Nucleus accumbens (tissue), 56 donors: ENCODE measurements at places on chromosomes 4 and X.

GRCh38 chrX:56766554-56767347 lies 37.7 kb downstream of the NBDY start:
- no peak for DNase-seq

DNA sequence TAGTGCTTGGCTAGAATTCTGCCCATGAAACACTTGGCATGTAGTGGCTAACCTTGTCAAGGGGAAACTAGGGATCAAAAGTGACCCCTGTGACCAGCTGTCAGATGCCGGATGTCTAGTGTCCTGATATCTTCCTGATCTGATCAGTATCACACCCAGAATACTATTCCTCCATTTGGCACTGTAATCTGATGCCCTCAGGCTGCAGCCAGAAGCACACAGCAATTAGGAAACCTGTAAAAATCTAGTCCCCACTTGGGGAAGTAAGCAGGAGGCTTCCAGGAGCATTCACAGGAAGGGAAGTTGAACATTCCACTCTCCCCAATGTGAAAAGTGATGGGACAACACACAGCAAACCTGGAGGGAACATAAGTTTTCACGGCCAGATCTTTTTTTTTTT lies 125.1 kb downstream of the HS6ST2 start:
- no peak for DNase-seq

DNA sequence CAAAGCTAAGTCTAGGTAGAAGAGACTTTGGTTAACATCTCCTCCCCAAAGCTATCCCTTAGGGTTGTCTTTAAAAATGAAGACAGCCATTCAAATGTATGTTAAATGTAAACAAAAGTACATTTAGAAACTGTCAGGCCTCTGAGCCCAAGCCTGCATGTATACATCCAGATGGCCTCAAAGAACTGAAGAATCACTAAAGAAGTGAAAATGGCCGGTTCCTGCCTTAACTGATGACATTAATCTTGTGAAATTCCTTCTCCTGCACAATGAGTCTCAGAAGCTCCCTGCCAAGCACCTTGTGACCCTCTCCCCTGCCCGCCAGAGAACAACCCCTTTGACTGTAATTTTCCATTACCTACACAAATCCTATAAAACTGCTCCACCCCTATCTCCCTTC lies 377.9 kb downstream of the FAM133A start:
- DNase-seq: no peak

DNA sequence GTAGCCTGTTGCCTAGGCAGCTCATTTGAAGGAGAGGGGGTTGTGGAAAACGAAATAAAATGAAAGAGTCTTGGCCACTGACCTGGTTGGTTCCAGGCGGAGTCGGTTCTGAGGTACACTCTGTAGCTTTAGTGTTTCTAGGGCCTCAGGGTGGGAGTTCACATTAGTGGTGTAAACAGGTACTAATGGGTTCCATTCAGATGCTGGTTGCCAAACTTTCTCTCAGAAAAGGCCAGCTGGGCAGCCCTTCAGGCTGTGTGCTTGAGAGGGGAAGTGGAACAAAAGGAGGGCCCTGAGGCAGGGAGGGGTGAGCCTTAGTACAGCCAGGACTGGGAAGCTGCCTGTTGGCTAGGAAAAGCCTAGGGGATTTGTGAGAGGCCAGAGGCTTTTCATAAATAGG lies 24.8 kb downstream of the NHSL2 start:
- no peak for DNase-seq

DNA sequence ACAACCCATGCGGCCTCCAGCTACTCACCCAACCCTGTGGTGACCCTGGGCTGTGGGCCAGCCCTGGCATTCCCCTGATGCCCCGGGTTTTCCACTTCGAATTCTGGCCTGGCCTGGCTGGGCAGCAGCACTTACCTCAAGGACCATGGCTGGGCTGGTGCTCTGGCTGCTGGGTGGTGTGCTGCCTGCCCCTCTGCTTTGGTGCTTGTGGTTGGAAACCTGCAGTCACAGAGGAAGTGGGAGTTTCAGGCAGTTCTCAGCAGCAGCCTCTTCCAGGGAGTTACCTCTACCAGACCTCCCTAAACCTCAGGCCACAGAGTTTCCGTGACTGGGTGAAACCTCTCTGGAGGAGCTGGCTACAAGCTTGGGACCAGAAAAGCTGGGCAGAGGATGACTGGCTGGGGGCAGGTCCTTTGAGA lies at the start of gene CXCR3:
Gene CXCR3 (minus strand): TSS at position 209 of the 419 bp plus-strand sequence. CDS start 62 bp downstream, at position 147.
- no peak for DNase-seq

DNA sequence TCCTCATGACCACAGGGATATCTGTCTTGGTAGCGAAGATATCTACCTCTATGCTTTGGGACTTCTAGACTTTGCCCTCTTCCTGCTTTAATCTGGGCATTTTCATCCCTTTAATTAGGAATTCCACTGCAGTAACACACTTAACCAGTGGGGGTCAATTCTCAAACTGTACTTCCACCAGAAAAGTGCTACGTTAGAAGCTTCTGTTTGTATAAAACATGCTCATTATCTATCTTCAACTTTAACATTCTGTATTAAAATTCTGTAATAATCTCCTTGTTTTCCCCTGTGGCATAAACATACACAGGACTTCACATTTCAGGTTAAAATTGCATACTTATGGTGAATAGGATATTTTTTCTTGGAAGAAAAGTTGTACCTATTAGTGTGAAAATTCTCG lies 105.6 kb downstream of the AMMECR1 start:
- DNase-seq: no peak

- DNase-seq: no peak
These were observed 139.7 kb downstream of the MAPK10 start for GRCh38 chr4:86220121-86220520.

DNA sequence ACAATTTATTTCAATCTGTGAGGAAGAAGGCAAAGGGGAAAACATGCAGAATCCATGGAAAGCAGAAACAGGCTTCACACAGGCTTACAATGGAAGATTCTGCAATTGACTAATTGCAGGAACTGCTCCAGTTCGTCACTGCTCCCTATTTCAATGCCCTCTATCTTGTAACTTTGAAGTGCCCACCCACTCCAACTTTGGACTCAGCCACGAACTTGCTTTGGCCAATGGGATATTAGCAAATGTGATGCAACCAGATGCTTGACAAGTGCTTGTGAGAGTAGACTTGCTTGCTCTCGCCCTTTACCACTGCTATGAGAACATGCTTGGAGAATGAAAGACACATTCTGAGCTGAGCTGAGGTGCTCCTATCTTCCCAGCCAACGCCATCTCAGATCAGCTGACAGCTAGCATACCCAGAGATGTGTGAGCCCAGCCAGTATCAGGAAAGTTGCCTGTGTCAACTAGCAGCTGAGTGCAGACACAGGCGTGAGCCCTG lies 105.7 kb upstream of the PTCHD1 start:
- no peak for DNase-seq

DNA sequence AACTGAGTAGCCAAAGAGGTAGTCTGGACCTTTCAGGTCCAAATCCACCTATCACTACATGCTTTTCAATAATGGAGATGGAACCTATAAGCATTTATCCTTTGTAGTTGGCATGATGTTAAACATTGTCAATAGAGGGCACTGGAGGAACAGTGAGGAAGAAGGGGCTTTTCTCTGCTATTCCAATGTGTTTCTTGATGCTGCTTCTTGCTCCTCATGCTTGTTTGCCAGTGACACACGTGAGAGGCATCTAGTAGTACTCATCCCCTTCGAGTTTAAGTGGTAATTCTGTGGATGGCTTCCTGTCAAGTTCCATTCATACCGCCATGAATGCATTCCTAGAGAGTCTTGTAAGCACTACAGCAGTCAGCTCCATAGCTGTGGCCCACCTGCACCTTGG lies 84.0 kb downstream of the NAA11 start:
- no peak for DNase-seq

DNA sequence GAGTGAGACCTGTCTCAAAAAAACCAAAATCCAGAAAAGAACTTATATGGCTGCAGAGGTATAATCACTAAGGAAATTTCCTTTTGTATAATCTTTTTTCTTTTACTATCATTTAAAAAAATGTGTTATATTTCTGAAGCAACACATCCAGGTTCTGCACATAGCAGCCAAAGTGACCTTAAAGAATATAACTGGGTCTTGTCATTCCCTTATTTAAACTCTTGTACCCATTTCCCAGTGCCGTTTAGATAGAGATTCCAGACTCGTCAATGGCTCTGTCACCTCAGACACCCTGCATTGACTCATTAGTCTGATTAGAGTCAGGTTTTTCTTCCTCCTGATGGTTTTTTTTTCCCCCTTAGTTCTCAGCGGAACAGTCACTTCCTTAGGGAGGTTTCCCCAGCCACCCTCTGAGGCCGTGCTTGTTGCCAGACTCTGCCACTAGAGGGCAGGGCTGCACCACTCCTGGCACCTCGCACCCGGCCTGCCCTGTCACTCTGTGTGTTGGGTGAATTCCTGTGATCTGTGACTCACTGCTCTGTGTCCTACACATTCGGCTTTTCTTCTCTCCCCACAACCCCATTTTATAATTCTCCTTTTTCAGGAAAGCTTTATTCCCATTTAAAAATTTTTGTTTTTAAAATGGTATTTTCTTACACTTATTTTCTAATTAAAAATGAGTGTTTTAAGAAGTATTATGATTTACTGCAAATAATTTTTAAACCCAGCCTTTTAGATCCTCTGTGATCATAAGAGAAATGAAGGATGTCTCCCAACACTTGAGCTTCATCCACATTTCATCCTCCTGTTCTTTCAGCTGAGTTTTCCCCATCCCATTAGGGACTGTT lies 32.1 kb downstream of the HTT start:
- DNase-seq: peak; percentile 79

DNA sequence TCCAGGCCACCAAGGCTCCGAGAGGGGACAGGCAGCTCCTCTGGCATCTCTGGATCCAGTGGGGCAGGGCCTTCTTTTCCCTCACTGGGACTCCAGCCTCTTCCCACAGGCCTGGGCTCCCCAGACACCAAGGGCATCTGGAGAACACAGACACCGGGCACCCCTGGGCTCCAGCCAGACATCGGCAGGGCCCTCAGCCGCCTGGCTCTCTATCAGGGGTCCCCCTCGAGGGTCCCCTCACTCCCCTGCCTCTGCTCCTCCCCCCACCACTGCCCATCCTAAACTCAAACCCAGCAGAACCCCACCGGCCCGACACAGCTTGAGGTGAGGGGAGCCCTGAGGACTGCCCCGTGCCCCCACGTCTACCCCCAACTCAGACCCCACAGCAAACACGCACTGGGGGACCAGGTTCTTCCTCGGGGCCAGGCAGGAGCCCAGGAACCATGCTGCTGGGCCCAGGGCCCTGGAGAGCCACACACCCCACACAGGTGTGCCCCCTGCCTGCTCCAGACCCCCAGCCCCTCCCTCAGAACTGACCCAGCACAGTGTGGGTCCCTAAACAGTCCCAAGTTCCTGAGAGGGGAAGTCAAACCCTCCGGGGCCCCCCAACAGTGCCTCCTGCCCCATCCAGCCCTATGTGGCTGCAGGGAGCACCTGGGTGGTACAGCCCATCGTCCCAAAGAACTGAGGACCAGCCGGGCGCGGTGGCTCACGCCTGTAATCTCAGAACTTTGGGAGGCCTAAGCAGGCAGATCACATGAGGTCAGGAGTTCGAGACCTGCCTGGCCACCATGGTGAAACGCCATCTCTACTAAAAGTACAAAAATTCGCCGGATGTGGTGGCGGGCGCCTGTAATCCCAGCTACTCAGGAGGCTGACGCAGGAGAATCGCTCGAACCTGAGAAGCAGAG lies 86.8 kb downstream of the FAM53A start:
- no peak for DNase-seq

DNA sequence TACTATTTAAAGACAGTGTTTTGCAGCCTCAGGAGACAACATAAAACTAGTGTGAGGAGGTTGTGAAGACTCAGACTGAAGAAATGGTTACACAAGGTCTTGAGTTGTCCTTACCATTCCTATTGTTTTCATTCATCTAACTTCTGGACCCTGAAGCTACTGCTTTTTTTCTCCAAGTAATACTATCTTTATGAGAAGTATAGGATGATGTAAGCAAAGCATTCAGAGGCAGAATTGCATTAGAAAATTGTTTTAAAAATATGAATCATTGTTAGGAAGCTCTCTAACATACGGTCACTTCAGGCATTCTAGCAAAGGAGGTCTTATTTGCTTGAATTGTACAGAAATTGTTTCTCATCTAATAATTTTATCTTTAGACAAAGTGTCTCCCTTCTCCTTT lies 357.8 kb downstream of the TLL1 start:
- DNase-seq: no peak

DNA sequence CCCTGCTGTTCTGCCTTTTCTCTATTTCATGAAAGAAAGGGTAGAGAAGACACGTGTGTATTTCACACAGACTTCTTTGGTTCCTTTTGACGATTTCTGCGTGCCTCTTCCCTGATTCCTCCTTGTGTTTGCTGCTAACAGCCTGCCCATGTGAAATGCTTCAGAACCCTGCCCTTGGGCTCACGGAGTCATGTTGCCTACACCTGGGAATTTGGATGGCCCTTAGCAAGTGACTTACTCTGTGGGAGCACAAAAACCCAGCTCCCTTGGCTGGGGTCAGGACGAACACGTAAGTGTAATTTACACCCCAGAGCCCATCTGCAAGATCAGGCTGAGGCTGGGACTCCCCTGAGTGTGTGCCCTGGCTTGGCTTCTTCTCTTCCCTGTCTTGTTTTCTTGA lies 220.3 kb upstream of the BCOR start:
- no peak for DNase-seq
